ENCODE measurements at places on chromosomes 1 and 21. TPM values are rescaled to one million over a fixed set of nuclear protein-coding genes. Genes with fewer than 3 reads are reported as not detected.

OR2T10 gene
- not detected for total RNA-seq

- no peak for DNase-seq
Observed at GRCh38 chr1:12810691-12811408, 19.7 kb downstream of the PRAMEF1 start.

GRCh38 chr1:118396829-118397495 lies 211.9 kb upstream of the SPAG17 start:
- no peak for DNase-seq

RXRG gene
- 7.9 TPM for total RNA-seq

DNA sequence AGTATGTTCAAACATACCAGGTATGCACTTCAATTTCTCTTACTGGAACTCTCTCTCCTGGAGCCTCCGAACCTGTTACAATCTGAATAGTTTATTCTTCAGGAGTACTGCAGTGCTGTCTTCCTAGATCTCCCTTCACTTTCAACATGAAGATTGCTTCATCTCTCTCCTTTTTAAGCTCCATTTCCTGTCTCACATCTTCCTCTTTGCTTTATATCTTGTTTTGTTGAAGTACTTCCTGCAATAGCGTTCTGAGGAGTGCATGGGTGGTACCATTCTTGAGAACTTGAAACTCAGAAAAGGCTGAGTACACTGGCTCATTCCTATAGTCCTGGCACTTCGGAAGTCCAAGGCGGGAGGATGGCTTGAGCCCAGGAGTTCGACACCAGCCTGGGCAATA lies 15.7 kb upstream of the C1orf146 start:
- DNase-seq = no peak

DNA sequence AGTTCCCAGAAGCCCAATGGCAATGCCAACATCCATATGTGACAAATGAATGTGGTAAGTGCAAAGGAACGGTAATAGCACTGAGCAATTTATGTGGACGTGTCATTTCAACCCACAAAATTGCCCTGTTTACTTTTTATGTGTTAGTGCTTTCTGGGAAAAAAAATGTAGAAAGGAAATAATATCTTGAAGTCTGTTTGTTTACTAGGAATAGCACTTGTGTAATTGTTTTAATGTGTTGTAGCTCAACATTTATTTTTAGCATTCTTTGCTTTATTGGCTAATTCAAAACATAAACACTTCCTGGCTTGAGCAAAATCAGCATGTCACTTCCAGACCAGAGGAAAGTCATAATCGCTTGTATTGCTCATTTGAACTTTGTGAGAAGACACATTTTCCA lies 224.8 kb upstream of the KCNK2 start:
- DNase-seq = no peak

VCAM1 gene
- 61.9 TPM for total RNA-seq

DNA sequence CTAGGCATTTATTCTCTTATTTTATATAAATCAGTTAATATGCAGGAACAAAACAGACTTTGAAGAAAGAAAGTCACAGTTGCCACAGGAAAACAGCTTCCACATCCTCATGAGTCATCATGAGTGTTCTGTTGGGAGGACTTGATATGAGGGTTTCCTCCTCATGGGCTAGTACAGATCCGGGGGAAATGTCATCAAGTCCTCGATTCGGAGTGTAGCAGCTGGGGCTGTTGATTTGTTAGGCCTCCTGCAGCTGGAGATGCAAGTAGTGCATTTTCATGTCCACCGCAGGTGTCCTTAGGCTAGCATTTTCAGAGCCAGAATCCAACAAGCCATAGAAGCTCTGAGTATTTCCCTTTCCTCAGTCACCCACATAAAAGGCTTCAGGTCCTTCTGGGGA lies 36.7 kb downstream of the ADAM30 start:
- DNase-seq = no peak

DNA sequence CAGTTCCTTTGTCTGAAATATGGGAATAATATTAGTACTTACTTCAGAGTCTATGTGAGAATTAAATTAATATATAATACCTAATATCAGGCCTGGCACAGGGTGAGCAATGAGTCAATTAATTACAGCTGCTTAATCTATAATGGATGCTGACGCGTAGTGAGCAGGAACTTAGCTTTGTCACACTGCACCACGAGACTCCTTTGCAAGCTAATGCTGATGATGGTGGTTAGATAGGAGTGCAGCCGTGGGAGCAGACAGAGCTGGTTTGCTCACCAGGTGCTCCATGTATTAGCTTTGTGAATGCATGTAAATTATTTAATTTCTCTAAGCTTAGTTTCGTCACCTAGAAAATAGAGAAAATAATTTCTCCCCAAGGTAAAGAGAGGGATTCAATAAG lies 35.1 kb downstream of the KCNJ15 start:
- no peak for DNase-seq

- DNase-seq = no peak
Observed at GRCh38 chr1:31860581-31860980, 44.8 kb upstream of the SPOCD1 start.

- DNase-seq = no peak
Observed at GRCh38 chr1:76868916-76869315, 1.6 kb downstream of the ST6GALNAC5 start.

MATN1 gene
- total RNA-seq = not detected

GRCh38 chr1:110454328-110454727 lies 3.4 kb downstream of the PROK1 start:
- no peak for DNase-seq

KLF17 gene
- total RNA-seq = not detected

HMCN1 gene
- total RNA-seq = 5.2 TPM

DNA sequence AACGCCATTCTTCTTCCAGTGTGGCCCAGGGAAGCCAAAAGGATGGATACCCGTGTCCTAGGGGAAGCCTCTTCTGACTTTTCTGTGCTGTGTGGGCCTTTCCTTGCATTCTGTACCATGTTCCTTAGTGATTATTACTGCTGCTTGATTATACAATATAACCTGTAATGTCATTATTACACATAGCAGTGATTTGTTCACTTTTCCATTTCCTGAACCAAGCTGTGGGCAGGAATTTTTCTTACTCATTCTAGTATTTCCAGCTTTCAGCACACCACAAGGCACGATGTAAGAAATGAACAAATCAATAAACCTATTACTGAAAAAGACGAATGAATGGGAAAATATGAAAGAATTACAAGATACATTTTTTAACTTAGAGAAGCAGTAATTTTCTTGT lies 8.4 kb upstream of the USP33 start:
- no peak for DNase-seq

GRCh38 chr1:224287714-224288113 lies 42.3 kb downstream of the NVL start:
- DNase-seq = no peak

KCND3 gene
- total RNA-seq = 8.0 TPM

- no peak for DNase-seq
Observed at GRCh38 chr1:212955098-212955497, 4.8 kb downstream of the VASH2 start.

GRCh38 chr1:29235955-29236711 lies at the start of gene PTPRU:
TSS of gene PTPRU (plus strand) at chr1:29236522. CDS start at chr1:29236645, 123 bp downstream.
- peak; percentile 57 for DNase-seq

DNA sequence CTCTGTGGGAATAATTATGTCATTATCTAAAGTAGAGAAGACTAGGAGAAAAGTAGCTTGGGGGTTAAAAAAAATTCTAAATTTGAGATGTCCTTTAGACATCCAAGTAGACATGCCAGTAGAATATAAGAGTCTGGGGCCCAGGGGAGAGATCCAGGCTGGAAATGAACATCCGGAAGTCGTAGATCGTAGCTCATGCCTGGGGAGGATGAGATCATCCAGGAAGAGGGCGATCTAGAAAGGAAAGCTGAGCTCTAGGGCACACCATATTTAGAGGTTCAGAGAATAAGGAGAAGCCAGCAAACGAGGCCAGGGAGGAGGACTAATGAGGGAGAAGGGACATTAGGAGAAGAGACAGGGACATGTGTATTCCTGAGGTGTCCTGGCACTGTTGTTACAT lies 12.2 kb downstream of the NGF start:
- DNase-seq = no peak

DNA sequence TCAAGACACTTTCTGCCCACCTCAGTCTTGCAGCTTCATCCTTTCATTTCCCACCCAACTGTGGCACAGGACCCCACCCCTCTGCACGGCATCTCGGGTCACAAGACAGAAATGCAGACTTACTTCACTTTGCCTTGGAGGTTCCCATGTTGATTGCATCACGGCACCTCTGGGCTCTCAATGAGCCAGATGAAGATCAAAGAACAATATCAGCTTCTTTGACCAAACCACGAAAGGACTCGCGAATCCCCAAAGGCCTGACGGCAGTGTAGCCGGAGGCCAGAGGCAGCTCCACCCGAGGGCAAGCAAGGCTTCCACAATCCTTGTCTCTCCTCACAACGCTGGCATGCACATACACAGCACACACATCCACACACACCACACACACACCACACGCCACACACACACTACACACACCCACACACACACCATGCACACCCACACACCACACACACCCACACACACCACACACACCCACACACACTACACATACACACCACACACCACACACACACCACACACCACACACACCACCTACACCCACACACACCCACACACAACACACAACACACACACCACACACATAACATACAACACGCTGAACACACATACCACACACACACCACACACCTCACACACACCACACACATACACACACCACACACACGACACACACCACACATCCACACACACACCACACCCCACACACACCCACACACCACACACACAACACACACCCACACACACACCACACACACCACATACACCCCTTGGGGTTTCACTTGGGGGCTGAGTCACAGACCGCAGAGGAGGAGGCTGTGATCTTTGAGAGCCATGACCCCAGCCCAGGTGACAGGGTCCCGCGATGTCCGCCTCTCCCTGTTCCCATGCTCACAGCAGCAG lies 35.8 kb downstream of the UBASH3A start:
- no peak for DNase-seq

DNA sequence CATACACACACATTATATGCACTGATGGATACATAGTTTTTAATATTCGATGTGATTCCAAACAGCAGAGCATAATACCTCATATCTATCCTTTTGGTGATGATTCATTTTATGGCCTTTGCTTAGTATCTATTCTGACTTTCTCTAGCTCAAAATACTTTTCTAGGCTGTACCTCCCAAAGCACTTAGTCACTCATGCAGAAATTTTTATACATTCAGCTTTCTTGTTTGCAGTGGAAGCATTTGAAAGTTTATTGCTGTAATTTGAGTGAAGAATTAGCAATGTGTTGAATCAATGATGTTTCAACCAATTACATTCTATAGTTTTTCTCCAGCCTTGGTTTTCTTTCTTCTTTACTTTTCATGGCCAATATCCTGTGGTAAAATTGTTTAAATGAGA lies 66.7 kb downstream of the LBR start:
- no peak for DNase-seq

IL20 gene
- 8.6 TPM for total RNA-seq

TPTE gene
- total RNA-seq = not detected

DNA sequence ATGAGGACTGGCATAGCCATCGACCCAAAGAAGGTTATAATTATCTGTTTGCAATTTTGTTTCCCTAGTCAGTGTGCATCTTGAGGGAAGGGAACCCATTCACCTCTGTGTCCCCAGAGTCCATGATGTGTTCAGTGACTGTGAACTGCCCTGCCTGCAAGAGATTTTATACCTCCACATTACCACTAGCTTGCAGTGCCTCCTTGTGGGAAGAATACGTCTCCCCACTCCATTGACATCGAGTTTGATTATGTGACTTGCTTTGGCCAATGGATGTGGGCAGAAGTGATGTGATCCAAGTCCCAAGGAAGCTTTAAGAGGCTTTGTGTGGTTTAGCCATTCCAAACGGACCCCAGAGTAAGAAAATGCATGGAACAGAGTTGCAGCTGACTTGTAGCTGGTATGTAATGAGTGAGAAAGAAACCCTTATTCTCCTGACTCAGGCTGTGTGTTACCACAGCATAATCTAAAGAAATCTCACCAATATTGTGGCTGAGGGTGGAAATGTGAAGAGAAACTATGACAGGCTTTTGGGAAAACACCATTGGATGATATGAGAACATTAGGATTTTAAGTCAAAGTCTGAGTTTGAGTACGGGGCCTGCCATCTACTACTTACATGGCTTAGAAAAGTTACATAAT lies 47.8 kb upstream of the NRDC start:
- DNase-seq = no peak

- DNase-seq = no peak
Observed at GRCh38 chr21:15837645-15838044, 107.9 kb downstream of the USP25 start.

PDPN gene
- total RNA-seq = 98.2 TPM

TMEM200B gene
- 7.2 TPM for total RNA-seq

- no peak for DNase-seq
Observed at GRCh38 chr1:9071554-9072235, 2.3 kb upstream of the SLC2A5 start.

DNA sequence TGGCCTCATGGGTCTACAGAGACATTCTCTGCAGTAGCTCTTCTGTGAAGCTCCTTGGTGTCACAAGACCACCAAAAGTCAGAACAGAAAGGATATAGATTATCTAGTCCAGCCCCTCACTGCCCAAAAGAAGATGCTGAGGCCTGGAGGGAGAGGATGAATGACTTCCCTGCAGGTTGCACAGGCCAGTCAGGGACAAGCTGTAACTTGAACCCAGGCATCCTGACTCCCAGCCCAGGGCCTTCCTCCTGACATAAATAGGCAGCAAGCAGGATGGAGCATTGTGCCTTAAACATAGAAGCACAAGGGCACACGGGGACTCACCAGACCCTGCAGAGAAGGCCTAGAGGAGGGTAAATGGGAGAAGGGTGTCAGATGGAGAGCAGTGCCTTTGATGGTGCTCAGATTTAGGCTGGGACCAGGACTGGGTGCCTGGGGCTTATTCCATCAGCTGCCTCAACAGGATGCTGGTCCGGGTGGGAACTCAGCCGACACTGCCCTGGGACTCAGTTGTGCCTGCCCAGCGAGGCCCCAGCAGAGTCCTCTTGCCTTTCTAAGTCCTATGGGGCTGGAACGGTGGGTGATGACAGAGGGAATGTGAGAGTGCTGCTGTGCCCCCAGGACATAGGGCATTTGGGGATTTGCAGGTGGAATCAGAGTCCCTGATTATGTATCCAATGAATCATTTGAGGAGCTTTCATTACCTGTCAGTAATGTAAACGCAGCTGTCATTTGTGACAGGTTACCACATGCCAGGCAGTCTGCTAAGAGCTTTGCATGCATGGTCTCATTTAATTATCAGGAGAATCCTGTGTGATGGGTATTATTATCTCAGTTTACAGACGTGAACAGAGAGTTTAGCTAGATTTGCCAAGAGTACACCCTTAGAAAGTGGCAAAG lies 13.2 kb downstream of the S100A7A start:
- DNase-seq = no peak

DNA sequence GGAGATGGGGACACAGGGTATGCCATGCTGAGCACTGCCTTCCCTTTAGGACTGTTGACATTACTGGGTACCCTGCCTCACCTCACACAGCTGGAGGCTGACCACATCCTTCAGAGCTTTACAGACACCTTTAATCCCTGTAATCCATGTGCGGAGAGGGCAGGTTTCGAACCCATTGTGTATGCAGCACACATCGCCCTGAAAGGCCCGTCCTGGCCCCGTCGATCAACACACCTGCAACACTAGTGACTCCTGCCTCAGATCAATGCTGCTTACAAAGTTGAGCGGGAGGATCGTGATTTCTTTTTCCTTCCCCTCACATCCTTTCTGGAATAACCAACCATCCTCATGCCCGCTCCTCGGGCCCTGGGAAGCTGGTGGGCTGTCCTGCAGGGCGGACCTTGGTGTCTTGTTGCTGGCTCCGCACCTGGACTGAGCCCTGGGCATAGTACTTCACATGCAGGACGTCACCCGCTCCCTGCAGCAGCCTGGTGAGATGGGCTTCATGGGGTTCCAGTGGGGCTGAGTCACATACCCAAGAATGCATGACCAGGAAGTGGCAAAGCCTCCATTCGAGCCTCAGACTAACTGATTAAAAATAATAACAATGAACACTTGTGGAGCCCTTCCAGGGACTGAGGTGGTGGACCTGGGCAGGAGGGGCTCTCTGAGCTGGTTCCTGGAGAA lies 403.6 kb downstream of the PTPRU start:
- DNase-seq = no peak

Measured in omental fat pad (tissue), 4 donors.